ENCODE measurements at places on chromosomes 11 and 22. TPM values are rescaled to one million over a fixed set of nuclear protein-coding genes. Genes with fewer than 3 reads are reported as not detected.

CHRM1 gene
- 0.44 TPM for polyA plus RNA-seq

TMPRSS13 gene
- polyA plus RNA-seq, result 0.10 TPM

DNA sequence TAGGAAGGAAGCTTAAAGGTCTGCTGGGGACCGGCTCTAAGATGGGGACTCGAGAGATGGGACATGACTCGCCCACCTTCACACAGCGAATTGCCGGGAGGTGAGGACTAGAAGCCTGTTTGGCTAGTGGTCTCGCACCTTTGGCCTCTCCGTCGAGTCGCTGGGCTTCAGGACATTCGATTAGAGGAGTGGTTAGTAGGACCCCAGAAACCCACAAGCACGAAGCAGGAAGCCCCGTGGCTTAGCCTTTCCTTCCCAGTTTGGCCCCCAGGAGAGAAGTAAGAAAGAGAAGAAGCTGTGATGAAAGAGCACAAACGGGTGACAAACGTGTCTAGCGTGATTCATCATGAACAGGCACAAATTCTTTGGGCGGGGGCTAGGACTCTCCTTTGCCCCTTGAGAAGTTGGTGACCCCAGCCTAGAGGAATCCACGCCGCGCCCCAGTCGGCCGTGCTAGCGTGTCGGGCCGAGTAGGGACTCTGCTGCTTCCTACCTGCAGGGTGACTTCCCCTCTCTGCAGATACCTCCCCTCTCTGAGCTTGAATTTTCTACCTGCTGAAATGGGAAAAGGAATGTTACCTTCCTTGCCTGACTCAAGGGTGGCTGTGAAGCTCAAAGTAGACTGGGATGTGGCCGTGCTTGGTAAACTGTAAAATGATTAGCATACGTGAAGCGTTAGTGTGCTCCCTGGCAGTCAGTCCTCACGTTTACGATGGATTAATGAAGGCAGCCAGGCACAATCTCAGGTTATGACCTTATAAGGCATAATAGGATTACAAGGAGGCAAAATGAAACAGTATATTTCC is 1.1 kb upstream of the ADM start:
- peak; percentile 80 for DNase-seq

DNA sequence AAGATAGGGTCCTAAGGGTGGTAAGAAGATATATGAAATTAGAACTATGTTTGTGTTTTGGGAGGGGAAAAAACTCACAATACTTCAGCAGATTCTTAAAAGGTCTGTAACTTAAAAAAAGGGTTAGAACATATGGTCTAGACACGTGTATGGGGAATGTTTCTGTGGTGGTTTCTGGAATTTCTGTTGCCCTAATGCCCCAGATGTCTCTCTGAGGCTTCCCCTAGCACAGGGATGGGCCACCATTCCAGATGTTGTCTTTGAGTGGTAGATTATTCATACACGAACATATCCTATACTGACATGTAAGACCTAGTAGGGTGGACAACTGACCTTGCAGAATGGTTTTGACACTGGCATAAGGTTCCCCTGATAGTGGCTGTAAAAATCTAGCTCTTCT is 26.2 kb downstream of the EHF start:
- no peak for DNase-seq

GRCh38 chr11:133388975-133389568 is 143.2 kb downstream of the OPCML start:
- no peak for DNase-seq

CEP126 gene
- polyA plus RNA-seq, result 1.5 TPM

KREMEN1 gene
- 2.6 TPM for polyA plus RNA-seq

MS4A3 gene
- not detected for polyA plus RNA-seq

APOC3 gene
- not detected for polyA plus RNA-seq

DNA sequence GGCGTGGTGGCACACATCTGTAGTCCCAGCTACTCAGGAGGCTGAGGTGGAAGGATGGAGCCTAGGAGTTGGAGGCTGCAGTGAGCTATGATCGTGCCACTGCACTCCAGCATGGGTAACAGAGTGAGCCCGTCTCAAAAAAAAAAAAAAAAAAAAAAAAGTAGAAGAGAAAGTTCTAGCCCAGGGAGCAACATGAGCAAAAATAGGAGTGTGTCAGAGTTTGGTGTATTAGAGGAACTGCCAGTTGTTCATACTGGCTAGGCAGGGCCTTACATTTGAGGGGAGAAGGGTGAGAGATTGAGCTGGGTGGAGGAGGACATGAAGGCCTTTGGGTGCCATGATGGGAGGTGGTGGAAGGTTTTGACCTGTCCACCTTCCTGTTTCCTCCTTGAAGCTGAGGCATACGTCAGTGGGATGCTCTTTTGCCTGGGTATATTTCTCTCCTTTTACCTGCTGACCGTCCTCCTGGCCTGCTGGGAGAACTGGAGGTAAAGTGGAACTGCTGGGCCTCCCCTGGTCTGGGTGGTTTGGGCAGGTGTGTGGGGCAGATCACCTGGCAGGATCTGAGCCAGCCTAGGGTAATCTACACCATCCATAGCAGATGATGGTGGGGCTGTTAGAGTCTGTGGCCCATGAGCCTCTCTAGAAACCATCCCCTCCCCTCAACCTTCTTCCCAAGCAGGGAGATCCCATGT is 7.3 kb downstream of the SIDT2 start:
- DNase-seq, result no peak

INS gene
- polyA plus RNA-seq, result not detected

DNA sequence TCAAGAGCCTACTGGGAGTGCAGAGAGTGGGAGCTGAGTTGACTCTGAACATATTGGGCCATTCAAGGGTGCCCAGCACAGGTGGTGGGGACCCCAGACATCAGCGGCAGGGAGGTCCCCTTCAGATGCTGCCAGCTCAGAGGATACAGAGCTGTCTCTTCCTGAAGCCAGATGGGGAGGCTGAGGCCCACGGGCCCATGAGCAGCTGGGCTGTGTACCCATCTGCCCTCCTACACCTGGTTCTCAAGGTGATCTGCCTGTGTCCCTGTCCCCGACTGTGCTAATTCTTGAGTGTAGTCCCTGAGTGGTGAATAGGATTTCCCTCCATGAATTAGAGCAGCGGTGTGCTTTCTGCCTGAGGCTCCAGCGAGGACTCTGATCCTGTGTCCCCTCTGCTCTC is 76.3 kb downstream of the MICAL2 start:
- DNase-seq, result no peak

FGF4 gene
- polyA plus RNA-seq, result 4.1 TPM

- DNase-seq, result no peak
Observed at GRCh38 chr22:37244922-37245722, 1.1 kb upstream of the RAC2 start.

MPEG1 gene
- polyA plus RNA-seq, result not detected

RNF169 gene
- polyA plus RNA-seq, result 0.78 TPM

MUC5AC gene
- polyA plus RNA-seq, result not detected

APOA5 gene
- polyA plus RNA-seq, result not detected

PACSIN2 gene
- 24.6 TPM for polyA plus RNA-seq

MS4A6E gene
- not detected for polyA plus RNA-seq

GRCh38 chr11:112776834-112777233 is 184.4 kb upstream of the NCAM1 start:
- DNase-seq, result no peak

DNA sequence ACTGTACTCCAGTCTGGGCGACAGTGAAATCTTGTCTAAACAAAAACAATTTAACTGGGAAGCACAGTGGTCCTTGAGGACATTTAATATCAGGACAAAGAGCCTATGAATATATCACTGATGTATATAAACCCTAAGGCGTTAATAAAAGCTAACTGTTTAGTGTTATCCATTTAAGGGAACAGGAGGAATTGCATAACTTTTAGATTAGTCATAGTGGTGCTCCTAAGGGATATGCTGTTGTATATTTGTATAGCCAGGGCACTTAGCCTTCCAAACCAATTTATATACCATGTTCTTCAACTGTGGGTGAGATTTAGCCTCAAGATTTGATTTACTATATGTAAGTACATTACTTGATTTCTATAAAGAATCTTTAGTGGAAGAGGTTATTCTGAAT is 3.0 kb upstream of the CHEK1 start:
- DNase-seq, result no peak

DNA sequence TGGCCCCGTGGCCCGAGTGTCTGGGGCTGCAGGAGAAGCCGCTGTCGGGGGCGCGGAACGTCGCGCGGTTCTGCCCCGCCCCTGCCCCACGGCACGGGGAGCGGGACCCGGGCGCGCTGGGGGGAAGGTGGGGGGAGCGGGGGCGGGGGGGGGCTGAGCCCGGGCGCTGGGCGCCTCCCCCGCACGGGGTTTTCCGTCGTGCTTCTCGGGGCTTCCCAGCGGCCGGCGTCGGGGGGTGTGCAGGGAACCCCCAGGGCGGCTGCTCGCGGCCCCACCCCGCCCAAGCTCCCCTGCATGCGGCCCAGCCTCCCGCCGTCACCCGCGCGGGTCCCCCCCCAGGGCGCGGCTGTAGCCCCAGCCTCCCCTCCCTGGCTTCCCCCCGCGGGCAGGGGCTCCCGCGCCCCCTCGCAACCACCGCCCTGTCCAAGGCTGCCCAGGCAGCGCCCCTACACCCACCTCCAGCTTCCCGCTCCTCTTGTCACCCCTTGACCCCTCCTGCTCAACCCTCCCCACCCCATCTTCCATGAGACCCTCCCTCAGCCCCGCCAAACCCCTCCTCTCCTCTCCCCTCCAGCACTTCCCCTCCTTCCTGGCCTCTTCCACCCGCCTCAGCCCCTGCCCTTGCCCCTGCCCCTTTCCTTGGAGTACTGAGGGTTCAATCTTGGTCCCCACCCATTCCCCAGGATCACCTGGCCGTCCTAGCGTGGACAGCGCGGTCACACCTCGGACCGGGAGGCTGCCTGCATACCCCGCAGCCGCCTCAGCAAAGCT is 1.7 kb downstream of the IL17REL start:
- DNase-seq, result no peak

DNA sequence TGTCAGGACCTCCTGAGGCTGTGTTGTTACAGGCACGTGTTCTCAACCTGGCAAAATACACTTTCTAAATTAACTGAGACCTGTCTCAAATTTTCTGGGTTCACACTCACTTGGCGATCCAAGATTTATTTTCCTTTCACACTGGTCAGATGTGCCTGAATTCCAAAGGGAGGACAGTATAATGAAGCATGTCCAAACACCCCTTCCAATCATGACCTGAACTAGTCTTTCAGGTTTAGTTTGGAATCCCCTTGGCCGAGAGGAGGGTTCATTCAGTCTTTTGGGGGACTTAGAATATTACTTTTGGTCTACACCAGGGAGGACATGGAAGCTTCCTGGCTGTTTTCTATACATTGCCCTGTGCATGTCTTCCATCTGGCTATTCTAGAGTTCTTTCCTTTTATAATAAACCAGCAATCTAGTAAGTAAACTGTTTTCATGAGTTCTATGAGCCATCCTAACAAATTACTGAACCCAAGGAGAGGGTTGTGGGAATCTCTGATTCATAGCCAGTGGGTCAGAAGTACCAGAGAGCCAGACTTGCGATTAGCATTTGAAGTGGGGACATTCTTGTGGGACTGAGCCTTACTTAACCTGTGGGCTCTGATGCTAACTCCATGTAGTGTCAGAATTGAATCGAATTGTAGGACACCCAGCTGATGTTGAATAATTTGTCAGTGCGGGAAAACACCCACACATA is 14.8 kb upstream of the TMEM216 start:
- no peak for DNase-seq

OR4A15 gene
- polyA plus RNA-seq, result not detected

- no peak for DNase-seq
Observed at GRCh38 chr22:27557286-27558008, 244.1 kb downstream of the MN1 start.

NXPE1 gene
- polyA plus RNA-seq, result not detected

ART1 gene
- polyA plus RNA-seq, result not detected

DNA sequence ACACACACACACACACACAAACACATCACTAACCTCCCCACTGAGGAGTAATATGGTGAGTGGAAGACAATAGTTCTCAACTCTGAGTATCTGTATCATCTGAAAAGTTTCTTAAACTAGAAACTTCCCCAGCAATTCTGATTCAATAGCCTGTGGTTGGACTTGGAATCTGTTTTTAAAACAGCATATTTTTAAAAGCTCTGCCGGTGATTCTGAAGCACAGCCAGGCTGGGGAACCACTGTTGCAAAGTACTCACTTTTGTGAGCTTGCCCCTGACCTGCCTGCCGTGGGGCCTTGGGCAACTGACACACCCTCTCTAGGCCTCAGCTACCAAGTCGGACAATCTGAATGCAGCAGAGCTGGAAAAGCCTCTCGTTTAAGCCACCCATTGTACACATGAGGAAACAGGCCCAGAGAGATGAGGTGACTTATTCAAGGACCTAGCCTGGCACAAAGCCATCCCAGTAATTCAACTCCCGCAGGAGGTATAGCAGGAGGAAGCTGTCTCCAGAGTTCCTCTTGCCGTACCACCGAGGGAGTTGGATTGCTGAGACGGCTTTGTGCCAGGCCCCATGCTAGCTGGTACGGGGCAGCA is 8.9 kb downstream of the SLC15A3 start:
- DNase-seq, result no peak

GLB1L2 gene
- 2.9 TPM for polyA plus RNA-seq

- no peak for DNase-seq
Observed at GRCh38 chr11:103147627-103148026, 38.4 kb downstream of the DYNC2H1 start.

TIMM10 gene
- polyA plus RNA-seq, result 194 TPM

DNA sequence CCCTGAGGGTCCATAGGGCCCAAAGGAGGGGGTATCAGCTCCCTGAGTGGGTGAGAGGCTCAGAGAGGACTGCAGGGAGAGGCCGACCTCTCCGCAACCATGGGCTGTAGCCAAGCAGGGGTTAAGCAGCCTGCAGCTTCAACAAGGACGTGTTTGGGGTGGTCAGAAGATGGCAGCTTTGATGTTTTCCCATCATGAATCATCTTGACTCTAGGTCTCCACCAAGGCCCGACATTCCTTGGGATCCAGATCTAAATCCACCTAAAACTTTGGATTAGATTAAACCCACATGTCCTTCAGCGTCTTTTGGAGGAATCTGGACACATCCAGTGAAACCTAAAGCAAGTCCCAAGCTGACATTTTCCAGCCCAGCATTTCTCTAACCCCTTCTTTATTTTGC is 19.8 kb downstream of the FBLN1 start:
- no peak for DNase-seq

NAGA gene
- polyA plus RNA-seq, result 6.6 TPM

MPZL2 gene
- polyA plus RNA-seq, result 2.1 TPM

GPR83 gene
- polyA plus RNA-seq, result 0.35 TPM

GRCh38 chr11:9397746-9398680 is 13.6 kb downstream of the IPO7 start:
- DNase-seq, result no peak

- no peak for DNase-seq
Observed at GRCh38 chr22:17978027-17978426, 46.3 kb downstream of the MICAL3 start.

All from GM23338 (cell line).